ENCODE measurements at places on chromosomes 5 and 9.

DNA sequence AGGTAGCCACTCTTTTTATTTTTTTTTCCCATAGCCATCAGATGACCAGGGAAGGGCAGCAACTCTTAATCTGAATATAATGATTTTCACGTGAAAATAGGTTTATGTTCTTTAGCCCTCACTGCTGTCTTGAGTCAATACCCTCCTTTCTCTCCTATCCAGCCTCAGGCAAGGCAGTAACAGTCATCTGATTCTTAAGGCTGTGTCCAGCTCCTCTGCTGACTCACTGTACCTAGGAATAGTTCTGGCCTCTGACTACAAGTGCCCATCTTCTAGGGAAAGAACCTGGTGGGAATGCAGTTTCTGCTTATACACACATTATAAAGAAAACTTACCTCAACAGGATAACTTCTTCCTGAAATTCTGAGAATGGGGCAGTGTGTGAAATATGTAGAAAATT is 30.7 kb downstream of the DHX29 start:
- DNase-seq, result no peak

DNA sequence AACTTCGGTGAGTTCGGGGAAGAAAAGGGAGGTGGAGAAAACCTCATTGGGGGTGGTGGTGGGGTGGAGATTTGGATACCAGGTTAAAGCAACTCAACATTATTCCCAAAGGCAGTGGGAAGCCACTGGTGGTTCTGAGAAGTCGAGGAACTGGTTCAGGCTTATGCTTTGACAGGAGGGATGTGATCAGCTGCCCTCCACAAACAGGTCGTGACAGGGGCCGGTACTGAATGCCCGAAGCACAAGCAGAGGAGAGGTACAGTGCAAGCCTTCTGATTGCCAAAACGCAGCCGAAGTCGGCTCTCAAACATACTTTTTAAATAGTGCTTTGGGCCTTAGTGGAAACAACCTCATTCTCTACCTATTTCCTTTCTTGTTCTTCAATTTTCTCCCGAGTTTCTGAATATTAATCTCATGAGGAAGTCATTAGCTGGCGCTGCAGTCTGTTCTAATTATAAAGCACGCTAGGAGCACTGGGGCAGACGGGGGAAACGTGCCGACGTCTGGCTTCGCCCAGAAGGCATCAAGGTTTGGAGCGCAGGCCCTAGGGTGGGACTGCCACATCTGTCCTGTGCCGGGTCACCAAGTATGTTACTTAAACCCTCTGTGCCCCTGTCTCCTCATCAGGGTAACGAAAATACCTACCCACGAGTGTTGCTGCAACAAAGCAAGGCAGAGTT is 27.3 kb downstream of the SHB start:
- no peak for DNase-seq

DNA sequence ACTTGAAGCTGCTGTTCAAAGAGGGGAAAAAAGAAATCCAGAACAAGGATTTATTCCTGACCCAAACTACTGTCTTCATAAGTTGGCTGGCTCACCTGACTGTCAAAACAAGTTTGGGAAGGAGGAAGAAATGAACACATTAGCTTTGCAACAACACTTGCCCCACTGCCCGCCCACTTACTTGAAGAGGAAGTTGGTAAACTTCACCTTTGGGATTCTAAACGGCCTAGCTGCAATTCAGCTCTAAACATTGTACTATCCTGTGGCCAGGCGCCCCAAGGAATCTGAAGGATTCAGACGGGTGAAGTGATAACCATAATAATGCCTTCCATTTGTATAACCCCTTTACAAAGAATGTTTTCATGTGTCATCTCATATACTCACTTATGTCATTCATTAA is 199.4 kb downstream of the ARRDC3 start:
- DNase-seq, result no peak

GRCh38 chr9:27280860-27281259 is 16.1 kb downstream of the EQTN start:
- DNase-seq, result no peak

GRCh38 chr9:37011530-37011929 is 22.5 kb downstream of the PAX5 start:
- DNase-seq, result no peak

GRCh38 chr5:125186911-125187375 is 440.5 kb upstream of the ZNF608 start:
- no peak for DNase-seq

GRCh38 chr9:136023410-136024225 is 62.4 kb upstream of the UBAC1 start:
- no peak for DNase-seq

DNA sequence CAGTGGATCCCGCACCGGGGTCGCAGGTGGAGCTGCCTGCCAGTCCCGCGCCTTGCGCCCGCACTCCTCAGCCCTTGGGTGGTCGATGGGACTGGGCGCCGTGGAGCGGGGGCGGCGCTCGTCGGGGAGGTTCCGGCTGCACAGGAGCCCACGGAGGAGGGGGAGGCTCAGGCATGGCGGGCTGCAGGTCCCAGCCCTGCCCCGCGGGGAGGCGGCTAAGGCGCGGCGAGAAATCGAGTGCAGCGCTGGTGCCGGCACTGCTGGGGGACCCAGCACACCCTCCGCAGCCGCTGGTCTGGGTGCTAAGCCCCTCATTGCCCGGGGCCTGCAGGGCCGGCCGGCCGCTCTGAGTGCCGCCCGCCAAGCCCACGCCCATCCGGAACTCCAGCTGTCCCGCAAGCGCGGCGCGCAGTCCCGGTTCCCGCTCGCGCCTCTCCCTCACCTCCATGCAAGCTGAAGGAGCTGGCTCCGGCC is 120.6 kb upstream of the MEF2C start:
- no peak for DNase-seq

DNA sequence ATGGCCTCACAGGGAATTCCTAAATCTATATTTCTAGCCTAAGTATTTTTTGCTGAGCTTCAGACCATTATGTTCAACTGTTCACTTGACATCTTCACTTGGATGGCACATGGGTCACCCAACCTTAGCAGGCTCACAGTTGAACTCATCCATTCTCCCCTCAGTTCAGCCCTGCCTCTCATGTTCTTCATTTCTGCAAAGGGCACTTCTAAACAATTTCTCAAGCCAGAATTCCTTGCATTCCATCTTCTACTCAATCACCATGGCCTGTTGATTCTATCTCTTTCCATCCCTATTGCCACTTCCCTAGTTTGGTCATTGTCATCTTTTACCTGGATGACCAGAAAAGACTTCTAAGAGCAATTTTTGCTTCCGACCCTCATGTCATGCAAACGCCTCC is 7.3 kb upstream of the RGS3 start:
- DNase-seq, result no peak

- DNase-seq, result no peak
Measured at GRCh38 chr5:530001-530955, 6.0 kb upstream of the SLC9A3 start.

DNA sequence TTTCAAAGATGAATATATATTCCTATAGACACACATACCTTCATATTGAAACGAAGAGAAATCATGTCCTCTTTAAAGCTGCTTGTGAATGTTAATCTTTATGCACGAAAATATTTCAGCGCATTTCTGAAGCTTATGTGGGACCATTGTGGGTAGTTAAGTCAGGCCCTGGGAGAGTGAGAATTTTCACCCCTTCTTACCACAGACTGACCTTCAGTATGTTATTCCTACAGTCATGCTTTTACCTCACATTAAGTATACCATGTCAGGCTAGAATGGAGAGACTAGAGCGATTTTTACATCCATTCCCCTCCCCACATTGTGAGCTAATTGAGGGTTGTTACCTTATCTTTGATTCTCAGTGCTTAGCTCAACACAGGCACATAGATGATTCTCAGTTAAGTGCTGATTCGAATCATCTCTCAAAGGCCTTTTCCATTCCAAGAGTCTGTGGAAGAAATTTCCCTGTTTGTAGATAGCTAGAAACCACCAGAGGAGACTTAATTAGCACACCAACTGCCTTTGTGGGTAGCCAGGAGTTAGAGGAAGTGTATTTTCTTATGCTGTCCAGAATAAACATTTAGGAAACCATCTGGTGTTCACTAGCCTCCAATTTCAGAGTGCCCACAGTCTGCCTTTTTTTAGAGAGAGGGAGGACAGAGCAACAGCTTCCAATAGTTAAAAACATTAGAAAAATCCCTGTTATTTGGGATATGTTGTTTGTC is 110.5 kb downstream of the MEGF10 start:
- peak; percentile 52 for DNase-seq

DNA sequence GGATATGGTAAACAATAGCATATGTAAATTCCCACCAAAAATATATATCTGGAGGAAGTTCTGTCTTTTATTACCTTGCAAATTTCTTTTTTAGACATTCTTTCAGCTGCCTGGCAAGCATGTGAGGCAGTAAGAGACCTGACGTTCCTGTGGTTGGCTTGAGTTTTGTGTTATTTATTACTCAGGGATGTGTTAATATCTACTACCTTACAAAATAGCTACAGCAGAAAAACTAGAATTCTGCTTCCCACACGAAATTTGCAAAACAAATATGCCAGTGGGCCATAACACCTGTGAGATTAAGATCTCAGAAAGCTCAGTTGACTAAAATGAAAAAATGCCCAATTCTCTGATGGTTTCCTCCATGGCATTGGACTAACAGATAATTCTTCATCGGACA is 274.2 kb downstream of the TMEM167A start:
- DNase-seq, result no peak

- no peak for DNase-seq
Measured at GRCh38 chr5:153670101-153670500, 179.6 kb downstream of the GRIA1 start.

- no peak for DNase-seq
Measured at GRCh38 chr9:8447601-8448000, 648.0 kb upstream of the DMAC1 start.

GRCh38 chr9:68509689-68510088 is 31.0 kb downstream of the TMEM252 start:
- DNase-seq, result no peak

- no peak for DNase-seq
Measured at GRCh38 chr5:80860924-80861613, 99.1 kb upstream of the RASGRF2 start.

DNA sequence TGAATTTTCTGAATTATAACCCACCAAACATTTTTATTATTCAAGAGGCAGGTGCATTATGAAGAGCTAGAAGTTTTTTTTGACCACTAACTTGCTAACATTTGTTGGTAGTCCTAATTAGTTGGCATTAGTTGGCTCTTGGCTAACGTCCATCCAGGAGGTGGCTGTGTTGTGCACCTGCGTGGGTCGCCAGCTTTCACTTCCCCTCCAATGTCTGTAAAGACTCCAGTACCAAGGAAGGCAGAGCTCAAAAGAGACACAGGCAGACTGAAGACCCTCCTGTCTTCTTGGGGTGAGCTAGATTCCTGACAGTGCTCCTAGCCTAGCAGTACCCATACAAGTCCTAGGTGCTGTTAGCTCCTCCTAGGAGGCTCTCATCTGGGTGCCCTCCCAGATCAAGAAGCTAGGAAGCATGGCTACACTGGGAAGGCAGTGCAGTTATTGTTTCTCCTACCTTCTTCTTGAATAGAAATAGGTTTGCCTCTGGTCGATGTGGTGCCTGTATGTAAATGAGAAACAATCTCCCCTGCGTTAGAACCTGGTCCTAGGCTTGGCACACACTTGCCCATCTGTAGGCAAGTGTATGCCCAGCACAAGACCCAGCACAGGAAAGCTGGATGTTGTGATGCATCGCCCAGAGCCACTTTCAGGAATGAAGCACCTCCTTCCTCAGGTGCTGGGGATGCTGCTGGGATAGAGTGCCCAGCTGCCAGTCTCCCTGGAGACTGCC is 190.9 kb downstream of the ICE1 start:
- DNase-seq, result no peak

- DNase-seq, result no peak
Measured at GRCh38 chr5:130624805-130625204, 540.3 kb downstream of the HINT1 start.

GRCh38 chr9:92048924-92049625 is 66.1 kb downstream of the SPTLC1 start:
- DNase-seq, result no peak

DNA sequence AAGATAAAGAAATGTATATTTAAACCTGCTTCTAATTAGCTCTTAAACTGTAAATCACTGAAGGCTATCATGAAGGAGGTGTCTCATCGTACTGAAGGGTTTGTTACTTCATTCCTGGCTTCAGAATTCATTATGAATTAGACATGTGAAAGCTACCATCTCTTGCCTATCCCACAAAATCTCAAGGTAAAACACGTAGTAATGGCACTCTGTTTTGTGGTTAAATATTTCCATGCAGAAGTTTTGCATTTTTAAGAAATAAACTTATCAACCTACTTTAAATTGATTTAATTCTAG is 490.7 kb upstream of the NUDT12 start:
- DNase-seq, result no peak

GRCh38 chr9:123669346-123669745 is 260.6 kb downstream of the DENND1A start:
- no peak for DNase-seq

Data from NCI-H446 treated with DMSO at 0.1 percent for 48 hours (cell line).